Hematopoietic multipotent progenitor cell treated with erythropoietin and hydrocortisone succinate and interleukin-3 and kit ligand, for 8 days (in vitro differentiated cells): ENCODE measurements at places on chromosomes 13 and 19.
A peak's percentile ranks its signal among the peaks of the same experiment; 100 is the strongest.

DNA sequence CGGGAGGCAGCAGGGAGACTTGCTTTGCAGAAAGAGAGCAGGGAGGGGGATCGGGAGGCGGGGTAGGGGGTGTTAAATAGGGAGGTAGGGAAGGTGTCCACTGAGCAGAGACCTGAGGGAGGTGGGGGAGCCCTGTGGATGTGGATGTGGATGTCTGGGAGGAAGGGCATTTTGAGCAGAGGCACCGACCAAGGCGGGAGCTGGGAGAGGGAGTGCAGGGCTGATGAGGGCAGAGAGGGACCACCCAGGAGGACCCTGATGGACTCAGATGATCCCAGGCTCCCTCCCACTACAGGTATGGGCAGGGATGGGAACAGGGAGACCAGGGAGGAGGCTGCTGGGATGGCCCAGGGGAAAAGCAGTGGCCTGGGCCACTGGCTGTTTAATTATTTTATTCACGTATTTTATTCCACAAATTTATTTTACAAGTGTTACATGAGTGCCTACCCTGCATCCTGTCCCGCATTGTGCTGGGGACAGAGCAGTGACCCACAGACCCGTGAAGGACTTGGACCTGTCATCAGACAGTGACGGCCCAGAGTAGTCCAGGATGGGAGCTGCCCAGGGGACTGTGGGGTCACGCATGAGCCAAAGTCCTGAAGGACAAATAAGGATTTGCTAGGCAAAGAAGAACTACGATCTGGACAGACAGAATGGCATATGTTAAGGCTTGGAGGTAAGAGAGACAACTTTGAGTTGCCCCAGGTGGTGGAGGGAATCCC lies 5.3 kb downstream of the GRAMD1A start:
- no peak for DNase-seq

DNA sequence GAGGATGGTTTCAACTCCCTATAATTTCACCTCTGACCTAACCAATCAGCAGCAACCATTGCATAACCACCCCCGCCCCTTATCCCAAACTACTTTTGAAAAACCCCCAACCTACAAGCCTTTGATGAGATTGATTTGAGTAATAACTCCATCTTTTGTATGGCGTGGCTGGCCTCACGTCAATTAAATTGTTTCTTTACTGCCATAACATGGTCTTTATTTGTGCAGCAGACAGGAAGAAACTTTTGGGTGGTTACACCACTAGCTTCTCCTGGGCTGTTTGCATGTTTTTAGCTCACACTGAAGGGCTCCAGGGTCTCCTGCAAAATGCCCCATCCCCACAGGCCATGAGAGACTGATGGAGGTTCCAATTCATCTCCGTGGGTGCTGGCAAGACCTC lies 34.0 kb upstream of the PEG3 start:
- no peak for DNase-seq

DNA sequence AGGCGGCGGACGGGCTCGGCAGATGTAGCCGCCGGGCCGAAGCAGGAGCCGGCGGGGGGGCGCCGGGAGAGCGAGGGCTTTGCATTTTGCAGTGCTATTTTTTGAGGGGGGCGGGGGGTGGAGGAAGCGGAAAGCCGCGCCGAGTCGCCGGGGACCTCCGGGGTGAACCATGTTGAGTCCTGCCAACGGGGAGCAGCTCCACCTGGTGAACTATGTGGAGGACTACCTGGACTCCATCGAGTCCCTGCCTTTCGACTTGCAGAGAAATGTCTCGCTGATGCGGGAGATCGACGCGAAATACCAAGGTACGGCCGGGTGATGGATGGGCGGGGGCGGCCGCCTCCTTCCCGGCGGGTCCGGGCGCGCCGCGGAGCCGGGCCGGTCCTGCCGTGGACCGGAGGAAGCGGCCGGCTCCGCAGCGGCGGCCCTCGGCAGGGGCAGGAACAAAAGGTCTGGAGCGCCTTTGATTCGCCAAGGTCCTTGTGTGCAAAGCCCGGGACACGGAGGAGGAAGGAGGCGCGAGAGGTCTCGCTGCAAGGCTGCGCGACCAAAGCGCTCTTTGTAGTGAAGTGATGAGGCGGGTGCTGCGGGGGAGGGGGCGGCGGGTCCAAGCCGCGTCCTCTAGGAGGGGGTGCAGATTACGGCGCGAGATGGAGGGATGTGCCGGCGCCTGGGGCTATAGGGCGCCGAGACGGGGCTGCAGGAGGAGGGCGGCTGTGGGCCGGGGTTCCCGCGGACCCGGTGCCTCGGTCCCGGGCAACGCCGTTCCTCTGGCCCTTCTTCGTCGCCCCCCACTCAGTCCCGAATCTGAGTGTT lies 689 bp downstream of the ING1 start:
- peak; percentile 50 for DNase-seq

DNA sequence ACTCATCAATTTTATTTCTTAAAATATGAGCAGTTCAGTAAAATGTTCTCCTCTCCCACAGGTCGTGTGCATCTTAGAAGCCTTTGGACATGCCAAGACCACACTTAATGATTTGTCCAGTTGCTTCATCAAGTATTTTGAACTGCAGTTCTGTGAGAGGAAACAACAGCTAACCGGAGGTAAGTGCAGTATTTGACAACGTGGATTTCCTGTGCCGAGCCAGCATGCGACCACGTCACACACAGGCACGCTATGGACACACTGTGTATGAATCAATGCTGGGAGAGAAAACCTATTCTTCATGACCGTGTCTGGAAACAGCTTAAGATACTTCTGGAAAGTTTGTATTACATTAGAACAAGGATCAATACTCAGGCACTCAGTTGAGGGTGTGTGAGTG lies 268.5 kb downstream of the MYO16 start:
- no peak for DNase-seq

DNA sequence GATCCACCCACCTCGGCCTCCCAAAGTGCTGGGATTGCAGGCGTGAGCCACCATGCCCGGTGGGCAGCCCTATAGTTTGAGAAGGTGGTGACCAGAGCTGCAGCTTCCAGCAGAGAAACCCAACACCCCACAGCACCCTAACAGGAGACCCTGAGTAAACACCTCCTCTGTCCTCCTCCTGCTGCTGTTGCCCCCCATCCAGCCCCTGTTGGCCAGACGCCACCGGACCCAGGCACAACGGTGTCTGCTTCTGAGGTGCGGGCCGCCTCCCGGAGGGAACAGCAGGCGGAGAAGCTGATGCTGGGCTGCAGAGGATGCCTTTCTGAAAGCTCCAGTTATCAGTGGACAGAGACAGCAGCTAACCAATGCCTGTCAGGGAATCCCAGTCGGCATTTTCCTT lies 175.5 kb downstream of the COL4A1 start:
- no peak for DNase-seq

DNA sequence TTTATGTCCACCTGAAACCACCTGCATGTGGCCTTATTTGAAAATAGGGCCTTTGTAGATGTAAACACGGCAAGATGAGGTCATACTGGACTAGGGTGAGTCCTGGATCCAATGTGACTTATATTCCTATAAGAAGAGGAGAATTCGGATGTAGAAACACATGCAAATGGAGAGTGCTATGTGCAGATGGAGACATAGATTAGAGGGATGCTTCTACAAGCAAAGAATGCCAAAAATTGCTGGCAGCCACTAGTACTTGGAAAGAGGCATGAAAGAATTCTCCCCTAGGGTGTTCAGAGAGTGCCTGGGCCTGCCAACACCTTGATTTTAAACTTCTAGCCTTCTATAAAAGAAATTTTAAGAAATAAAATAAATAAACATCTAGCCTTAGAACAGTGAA lies 226.1 kb downstream of the RFC3 start:
- DNase-seq: no peak

- DNase-seq: no peak
These were observed 55.9 kb downstream of the RASA3 start for GRCh38 chr13:114076329-114077090.

- DNase-seq: no peak
These were observed 507 bp upstream of the SWSAP1 start for GRCh38 chr19:11373885-11374432.

DNA sequence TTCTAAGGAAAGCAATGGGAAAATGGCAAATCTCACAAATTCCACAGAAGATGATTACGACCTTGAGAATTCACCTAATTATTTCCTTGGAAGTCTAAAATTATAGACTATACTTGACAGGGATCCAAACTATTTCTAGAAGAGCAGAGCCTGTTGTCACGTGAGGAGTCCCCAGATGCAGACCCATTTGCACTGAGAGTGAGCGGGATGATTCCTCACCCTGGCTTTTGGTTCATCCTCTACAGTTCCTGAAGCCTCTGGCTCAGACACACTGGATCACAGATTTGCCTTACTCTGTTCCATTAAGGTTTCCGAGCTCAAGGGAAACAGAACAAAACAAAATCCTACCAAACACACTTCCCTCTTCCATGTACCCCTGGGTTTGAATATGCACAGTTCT lies 23.0 kb upstream of the CYSLTR2 start:
- DNase-seq: no peak

- DNase-seq: no peak
These were observed 1.9 kb downstream of the ARHGAP33 start for GRCh38 chr19:35777086-35777841.

- no peak for DNase-seq
These were observed at the start of gene THSD1 for GRCh38 chr13:52405767-52406494. Gene THSD1 (minus strand): TSS chr13:52406172. CDS start chr13:52402600, 3,572 bp downstream.

- no peak for DNase-seq
These were observed 11.3 kb upstream of the PRKD2 start for GRCh38 chr19:46728208-46728607.

- DNase-seq: no peak
These were observed 76.1 kb upstream of the PCDH8 start for GRCh38 chr13:52924289-52925148.

DNA sequence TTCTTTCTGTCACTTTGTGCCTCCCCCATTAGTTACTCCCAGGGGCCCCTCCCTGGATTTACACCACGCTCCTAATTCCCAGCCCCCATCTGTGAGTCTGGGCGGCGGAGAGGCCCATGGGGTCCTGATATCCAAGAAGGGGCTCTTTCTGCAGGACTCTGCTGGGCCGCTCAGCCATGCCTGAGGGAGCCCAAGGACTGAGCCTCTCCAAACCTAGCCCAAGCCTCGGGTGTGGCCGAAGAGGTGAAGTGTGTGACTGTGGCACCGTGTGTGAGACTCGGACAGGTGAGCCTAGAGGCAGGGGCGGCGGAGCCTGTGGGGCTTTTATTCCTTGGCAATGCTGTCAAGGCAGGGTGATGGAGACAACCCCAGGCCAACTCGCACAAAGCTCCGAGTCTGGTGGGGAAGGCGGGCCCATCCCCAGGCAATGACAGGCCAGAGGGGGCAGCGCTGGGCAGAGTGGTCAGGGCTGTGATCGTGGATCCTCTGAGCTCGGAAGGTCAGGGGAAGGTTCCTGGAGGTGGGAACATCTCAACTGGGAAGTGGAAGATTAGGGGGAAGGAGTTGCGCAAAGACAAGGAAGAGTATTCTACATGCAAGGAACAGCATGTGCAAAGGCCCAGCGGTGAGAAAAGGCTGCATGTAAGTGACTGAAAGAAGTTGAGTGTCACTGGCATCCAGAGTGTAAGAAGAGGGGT lies 1.6 kb downstream of the PLEKHG2 start:
- DNase-seq: no peak

- no peak for DNase-seq
These were observed 24.2 kb upstream of the FBL start for GRCh38 chr19:39870171-39870971.

DNA sequence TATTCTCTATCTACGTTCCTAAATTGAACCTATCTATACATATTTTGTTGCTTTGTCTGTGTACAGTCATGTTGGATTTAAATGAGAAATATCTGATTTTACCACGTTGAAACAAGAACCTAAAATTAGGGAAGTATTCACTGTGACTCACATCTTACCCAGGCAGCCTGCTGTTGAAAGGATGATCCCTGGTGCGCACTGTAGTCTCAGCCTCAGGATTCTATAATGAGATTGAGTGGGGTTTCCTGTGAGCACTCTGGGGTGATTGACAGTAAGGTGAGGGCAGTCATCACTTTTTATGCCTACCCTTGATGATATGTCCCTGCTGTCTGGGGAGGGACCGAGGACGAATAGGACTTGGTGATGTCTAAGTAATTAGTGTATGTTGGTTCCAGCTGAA lies 35.4 kb downstream of the PCCA start:
- no peak for DNase-seq

- DNase-seq: no peak
These were observed 67.3 kb upstream of the SACS start for GRCh38 chr13:23500849-23501248.

DNA sequence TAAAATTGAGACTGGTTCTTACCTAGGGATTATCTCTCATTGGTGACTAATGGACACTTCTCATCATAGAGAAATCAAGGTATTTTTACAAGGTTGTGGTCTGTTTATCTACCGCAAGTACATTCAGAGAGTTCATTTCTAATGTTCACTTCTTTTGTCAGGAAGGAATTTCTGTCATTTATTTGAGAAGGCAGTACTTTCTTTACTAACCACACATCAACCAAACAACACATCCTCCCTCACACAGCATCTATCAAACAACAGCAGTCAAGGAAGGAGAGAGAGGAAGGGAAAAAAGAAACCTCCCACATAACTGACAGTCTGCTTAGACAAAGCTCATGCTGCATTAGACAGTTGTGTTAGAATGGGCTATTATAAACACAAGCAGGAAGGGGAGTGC lies 182.3 kb upstream of the KLF12 start:
- DNase-seq: no peak

DNA sequence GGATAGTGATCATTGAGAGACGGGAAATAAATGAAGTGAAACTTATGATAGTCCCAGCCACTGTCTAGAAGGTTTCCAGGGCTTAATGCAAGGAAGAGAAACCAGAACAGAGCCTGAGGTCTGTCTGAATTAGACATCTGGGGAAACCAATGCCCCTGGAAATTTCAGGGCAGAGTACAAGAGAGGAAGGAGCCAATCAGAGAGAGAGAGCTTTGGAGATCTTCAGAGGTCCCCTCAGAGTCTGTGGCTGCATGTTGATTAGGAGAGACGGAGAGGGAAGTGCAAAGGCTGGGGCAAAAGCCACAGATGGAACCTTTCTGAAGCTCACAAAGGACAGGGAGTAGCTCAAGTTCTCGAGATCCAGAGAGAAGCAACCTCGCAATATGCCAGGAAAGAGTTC lies 378.0 kb downstream of the DNAJC15 start:
- DNase-seq: no peak

GRCh38 chr13:31207661-31208552 lies 8.1 kb downstream of the B3GLCT start:
- no peak for DNase-seq

- no peak for DNase-seq
These were observed 1.6 kb upstream of the TMEM161A start for GRCh38 chr19:19139876-19140229.

DNA sequence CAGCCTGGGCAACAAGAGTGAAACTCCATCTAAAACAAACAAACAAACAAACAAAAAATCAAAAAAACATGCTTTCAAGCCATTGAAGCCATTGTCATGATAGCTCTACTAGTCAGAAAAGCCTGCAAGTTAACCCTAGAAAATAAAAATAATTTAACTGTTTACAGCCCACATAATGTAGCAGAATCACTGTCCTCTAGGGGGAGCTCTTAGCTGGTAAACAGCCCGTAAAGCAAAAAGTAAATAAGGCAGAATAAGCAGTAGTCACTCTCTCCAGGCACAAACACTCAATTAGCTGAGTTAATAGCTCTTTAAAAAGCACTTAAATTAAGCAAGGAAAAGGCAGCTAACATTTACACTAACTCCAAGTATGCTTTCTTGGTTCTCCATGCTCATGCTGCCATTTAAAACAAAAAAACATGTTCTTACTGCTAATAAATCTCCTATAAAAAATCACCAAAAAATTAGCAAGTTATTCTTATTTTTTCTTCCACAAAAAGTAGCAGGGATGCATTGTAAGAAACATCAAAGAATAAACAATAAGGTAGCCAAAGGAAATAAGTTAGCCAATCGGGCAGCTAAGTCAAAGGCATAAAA lies 11.3 kb downstream of the LILRB4 start:
- DNase-seq: peak; percentile 56

GRCh38 chr13:29908416-29909080 lies 58.1 kb upstream of the UBL3 start:
- no peak for DNase-seq

GRCh38 chr13:76329004-76329403 lies 557.2 kb downstream of the KCTD12 start:
- DNase-seq: no peak
